HuH-7 (cell line): ENCODE measurements at places on chromosomes 4 and X.

DNA sequence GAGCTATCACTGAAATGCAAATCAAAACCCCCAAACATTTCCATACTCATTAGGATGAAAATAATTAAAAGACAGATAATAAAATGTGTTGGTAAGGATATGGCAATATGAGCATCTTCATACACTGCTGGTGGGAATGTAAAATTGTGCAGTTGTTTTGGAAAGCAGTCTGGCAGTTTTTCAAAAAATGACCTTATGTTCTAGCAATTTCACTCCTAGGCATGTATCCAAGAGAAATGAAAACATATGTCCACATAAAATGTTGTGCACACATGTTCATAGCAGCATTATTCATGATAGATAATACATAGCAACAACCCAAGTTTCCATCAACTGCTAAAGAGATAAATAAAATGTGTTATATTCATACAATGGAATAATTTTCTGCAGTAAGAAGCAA is 14.8 kb upstream of the GPRASP2 start:
- DNase-seq, result no peak

- DNase-seq, result no peak
These were observed 76.1 kb downstream of the MANBA start for GRCh38 chr4:102684610-102685052.

DNA sequence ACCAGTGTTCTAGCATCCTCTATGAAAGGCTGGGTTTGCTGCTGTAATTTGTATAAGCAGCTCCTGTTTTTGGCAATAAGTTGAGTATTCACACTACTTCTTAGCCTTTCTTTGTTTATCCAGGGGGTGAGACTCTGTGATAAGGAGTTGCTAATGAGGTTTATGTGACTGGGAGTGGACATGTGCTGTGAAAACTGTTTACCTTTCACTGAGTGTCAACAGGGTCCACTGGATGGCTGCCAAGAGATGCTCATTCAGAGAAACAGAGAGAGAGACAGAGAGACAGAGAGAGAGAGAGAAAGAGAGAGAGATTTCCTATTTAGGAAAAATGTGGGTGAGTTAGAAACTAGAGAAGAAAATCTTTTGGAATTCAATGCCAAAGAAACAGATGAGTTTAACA is 233.9 kb downstream of the CHIC2 start:
- peak; percentile 18 for DNase-seq

DNA sequence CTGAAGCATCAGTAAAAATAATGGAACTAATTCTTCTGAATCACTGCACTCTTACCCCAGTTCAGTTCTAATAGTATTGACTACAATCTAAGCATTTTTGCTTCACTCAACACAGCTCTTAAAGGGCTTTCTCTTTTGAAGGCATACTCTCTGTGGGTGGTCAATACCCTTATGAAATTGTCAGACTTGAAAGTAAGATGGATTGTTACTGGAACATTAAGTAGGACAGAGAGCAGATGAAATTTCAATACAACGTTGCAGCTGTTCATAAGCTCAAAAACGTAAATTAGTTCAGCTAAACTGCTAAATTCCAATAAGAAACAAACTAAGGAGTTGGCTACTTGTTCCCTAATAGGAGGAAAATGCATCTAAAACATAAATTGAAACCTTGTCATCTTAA is 352.3 kb upstream of the TENM3 start:
- DNase-seq, result no peak

DNA sequence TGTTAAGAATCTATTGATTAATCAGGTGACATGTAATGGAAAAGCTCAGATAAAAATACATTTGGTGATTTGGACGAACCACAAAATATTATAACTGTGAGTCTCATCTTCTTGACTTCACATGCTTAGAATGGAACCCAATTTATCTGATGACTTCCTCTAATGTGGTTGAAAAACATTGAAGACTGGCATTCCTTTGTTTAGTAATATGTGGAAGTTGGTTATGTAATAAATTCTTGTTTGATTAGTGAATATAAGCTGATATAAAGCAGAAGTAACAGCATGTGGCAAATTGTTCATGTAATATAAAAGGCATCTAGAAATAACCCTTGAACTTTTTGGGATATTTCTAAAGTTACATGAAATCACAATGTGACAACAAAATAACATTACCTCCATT is 9.7 kb downstream of the GIMD1 start:
- no peak for DNase-seq

- DNase-seq, result no peak
These were observed 437.5 kb upstream of the FGF16 start for GRCh38 chrX:77009691-77010090.

DNA sequence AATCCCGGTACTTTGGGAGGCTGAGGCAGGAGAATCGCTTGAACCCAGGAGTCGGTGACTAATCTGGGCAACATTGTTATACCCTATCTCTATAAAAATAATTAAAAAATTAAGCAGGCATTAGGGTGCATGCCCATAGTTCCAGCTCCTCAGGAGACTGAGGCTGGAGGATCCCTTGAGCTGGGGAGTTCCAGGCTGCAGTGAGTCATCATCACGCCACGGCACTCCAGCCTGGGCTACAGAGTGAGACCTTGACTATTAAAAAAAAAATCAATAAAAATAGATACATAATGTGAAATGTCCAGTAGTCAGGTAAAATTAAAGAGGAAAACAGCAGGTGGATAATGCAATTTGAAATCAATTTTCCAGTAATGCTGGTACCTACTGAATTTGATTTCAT is 14.6 kb downstream of the ADGRL3 start:
- no peak for DNase-seq

DNA sequence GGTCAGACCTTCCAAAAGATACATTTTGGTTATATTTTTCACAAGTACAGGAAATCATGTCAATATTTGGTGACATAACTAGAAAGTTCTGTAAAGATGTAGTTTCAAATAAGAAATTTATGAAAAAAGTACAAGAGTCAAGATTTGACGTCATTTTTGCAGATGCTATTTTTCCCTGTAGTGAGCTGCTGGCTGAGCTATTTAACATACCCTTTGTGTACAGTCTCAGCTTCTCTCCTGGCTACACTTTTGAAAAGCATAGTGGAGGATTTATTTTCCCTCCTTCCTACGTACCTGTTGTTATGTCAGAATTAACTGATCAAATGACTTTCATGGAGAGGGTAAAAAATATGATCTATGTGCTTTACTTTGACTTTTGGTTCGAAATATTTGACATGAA is 536 bp downstream of the UGT2B7 start:
- DNase-seq, result no peak

GRCh38 chr4:62571494-62571893 is 1371.4 kb downstream of the ADGRL3 start:
- no peak for DNase-seq

- DNase-seq, result no peak
These were observed 37.2 kb downstream of the CNGA2 start for GRCh38 chrX:151771726-151772125.

GRCh38 chr4:73507541-73507940 is 26.0 kb downstream of the AFM start:
- DNase-seq, result peak; percentile 20
